Activated naive CD4-positive, alpha-beta T cell treated with anti-CD3 and anti-CD28 coated beads, Interleukin-2, amount 50 U/mL, for 16 hours (primary cell): ENCODE measurements at places on chromosomes 1 and 21.

DNA sequence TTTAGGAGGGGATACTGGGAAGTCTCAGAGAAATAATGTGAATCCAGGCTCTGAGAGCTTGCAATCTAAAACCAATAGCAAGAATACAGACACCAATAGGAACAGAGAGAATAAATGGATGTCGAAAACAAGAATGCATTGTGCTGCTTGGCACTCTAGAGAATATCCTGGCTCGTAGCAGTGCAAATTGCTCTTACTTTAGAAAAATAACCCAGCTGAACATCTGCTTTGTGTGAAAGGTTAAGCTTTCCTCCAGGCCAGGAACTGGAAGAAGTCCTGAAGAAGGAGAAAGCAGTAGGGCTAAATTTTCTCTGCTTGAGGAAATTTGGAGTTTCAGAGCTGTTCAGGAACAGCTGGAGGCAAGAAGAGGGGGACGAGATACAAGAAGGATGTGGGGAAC lies 382.3 kb downstream of the HHIPL2 start:
- no peak for DNase-seq

GRCh38 chr1:25174730-25175612 lies 57.3 kb downstream of the SYF2 start:
- no peak for DNase-seq

GRCh38 chr1:1020000-1020404 lies at the start of gene AGRN:
Gene AGRN (plus strand): TSS chr1:1020120. CDS start chr1:1020173, 53 bp downstream.
- DNase-seq: no peak

- no peak for DNase-seq
These were observed 251.9 kb downstream of the PTPRU start for GRCh38 chr1:29488086-29488793.

- DNase-seq: no peak
These were observed 4.4 kb downstream of the DENND4B start for GRCh38 chr1:153941826-153942725.

DNA sequence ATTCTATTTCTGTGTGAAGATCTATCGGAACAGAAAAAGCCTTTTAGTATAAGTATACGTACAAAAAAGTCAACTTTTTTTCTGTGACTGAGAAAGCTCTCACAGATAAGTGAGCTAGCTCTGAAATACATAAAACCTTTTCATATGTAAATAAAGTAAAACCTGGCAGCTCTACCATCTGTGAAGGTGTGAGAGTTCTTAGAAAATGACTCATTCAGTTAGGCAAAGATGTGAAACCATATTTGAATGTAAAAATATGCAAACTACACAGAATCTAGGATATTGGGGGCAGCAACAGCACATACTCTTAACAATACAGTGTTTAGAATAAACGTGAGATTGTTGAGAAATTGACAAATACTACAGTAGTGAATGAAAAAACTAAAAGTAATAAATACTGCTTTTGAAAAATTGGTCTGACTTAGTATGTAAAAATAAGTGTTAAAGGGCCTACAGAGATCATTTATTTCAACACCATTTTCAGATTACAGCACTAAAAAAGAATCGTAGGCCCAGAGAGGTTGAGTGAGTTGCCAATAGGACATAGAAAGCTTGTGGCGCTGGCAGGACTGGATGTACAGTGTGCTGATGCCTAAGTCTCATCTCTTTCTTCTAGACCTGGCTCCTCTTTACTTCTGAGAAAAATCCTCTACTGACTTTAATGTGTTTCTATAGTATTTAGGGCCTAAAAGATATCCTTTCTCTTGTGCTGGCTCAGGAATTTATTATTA lies 19.8 kb downstream of the ATP6V1G3 start:
- DNase-seq: no peak

- DNase-seq: no peak
These were observed 72.7 kb upstream of the CNIH3 start for GRCh38 chr1:224543453-224543852.

DNA sequence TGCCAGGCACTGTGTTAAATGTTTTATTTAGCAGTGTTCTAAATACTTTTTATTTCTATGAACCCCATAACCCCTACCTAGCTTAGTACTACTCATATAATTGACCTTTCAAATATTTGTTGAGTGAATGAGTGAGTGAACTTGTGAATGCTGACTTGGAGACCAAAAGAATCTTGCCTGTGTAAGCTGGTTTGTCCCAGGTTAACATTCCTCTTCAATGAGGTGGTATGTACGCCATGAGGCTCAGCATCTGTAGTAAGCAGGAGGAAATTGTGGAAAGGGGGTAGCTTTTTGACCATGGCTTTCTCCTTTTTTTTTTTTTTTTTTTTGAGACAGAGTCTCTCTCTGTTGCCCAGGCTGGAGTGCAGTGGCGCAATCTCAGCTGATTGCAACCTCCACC lies 14.6 kb downstream of the MED18 start:
- no peak for DNase-seq

- no peak for DNase-seq
These were observed 689.7 kb upstream of the PRMT6 start for GRCh38 chr1:106366627-106367319.

DNA sequence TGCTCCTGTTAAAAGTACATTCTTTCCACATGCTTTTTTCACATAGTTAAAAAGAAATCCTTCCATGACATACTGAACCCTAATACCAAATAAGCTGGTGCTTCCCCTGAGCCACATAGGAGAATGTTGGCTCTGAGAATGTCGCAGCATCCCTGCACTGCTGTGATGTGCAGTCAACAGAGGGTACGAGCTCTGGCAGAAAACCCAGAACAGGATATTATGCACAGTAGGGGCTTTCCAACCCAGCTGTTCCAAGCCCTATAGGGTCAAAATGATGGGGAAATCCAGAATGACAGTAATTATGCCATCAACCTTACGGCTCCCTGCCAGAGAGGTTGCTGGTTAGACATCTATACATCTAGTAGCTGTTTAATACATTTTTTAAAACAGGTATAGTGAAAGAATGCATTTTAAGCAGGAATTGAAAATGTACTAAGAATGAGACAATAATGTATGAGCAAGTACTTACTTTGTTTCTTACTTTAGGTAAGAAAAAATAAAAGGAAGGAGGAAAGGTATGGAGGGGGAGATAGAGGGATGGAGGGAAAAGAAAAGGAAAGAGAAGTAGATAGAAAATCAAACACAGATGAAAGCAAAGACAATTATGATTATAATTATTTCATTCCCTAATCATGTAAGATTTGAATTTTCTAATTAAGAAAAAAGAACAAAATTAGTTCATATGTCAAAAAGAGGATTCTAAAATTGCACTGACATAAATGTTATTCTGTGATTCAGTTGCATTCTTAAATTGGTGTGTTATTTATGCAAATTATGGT lies 126.0 kb downstream of the NR5A2 start:
- DNase-seq: peak; percentile 45

- no peak for DNase-seq
These were observed 17.5 kb downstream of the VASH2 start for GRCh38 chr1:212967801-212968200.

- peak; percentile 15 for DNase-seq
These were observed 95.7 kb upstream of the NR5A2 start for GRCh38 chr1:199931666-199932377.

DNA sequence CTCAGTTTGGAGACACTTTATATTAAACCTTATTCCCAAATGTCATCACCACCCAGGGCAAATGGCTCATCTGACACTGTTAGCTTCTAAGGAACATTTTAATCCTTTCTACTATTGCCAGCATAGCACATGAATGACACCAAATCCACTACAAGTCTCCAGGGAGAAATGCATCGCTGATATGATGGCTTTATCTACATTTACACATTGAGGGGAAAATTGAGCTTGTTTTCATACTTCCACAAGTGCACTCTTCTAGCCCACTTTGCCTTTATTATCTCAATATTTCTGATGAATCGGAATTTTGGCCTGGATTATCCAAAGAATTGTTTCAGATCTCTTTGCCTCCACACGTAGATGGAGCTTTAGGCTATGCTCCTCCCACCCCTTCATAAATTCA lies 75.4 kb downstream of the RUNX1 start:
- no peak for DNase-seq

GRCh38 chr1:88433556-88433955 lies 250.5 kb upstream of the PKN2 start:
- no peak for DNase-seq

DNA sequence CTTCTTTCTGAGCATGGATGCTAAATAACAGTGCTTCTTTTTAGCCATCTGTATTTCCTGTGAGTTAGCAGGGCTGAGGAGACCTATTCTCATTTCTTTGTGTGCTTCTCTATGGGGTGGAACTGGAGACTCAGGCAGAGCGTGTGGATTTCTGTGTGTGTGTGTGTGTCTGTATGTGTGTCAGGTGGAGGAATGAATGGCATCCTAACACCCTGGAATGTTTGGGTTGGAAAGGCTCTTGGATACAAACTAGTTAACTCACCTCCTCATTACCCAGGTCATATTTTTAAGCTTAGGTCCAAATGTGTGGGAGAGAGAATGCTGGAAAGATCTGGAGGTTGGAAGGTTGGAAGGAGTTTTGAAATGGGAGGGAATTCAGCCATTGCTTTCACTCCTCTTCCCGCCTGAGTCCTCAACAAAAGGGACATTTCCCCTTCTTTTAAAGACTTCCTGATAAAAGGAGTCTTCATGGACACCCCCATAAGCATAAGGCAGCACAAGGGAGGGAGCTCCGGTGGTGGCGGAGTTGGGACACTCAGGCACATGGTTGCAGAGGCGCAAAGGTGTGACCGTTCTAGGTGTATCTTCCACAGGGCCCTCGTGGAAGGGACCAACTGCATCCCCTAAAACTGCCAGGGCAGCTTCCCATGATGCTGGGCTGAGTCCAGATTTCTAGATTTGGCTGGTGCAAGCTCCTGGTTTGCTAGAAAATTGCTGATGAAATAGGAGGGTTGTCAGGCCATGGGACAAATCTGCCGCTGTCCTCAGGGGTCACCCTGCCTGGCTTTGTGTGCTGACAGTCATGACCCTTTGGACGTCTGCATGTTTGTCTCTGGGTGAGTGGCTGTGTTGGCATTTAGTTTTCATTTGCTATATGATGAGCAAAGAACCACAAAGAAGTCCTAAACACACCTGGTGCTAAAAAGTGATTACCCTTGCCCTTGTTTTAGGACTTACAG lies 37.6 kb downstream of the MTARC1 start:
- no peak for DNase-seq

- peak; percentile 89 for DNase-seq
These were observed 8.5 kb upstream of the MEX3A start for GRCh38 chr1:156090840-156091188.

GRCh38 chr1:109206339-109206738 lies 7.4 kb upstream of the SARS1 start:
- DNase-seq: no peak

DNA sequence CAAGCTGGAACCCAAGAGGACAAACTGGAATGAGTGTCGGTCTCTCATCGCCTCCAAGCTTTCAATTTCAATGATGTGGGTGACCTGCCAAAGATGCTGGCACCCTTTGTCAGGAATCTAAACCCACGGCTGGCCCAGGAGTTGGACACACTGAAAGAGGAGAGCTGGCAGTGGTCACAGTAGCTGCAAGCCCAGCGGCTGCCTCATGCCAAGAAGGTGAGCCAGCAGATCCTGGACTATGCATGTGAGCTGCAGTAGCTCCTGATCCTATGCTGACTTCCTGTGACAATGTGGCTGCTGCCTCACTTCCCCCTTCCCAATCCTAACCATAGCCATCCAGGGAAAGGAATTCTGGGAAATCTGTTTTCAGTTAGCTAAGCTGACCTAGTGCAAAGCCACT lies 117.0 kb upstream of the VAV3 start:
- DNase-seq: no peak

DNA sequence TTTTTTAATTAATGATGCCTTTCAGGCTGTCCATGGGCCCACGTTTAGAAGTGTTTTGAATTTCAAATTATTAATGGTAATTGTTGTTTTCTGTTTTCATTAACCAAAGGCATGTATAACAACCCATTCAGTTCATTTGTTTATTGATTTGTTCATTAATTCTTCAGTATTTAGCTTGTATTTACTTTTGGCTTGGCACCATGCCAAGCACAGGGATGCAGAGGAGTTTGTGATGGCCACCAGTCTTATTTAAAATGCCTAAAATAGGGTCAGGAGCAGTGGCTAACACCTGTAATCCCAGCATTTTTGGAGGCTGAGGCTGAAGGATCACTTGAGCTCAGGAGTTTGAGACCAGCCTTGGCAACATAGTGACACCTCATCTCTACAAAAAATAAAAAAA lies 75.3 kb downstream of the ROR1 start:
- no peak for DNase-seq

GRCh38 chr1:180000575-180000974 lies 46.0 kb downstream of the CEP350 start:
- no peak for DNase-seq
